Skeletal muscle cell (primary cell): ENCODE measurements at places on chromosomes 7 and 10.
A peak's percentile ranks its signal among the peaks of the same experiment; 100 is the strongest.

DNA sequence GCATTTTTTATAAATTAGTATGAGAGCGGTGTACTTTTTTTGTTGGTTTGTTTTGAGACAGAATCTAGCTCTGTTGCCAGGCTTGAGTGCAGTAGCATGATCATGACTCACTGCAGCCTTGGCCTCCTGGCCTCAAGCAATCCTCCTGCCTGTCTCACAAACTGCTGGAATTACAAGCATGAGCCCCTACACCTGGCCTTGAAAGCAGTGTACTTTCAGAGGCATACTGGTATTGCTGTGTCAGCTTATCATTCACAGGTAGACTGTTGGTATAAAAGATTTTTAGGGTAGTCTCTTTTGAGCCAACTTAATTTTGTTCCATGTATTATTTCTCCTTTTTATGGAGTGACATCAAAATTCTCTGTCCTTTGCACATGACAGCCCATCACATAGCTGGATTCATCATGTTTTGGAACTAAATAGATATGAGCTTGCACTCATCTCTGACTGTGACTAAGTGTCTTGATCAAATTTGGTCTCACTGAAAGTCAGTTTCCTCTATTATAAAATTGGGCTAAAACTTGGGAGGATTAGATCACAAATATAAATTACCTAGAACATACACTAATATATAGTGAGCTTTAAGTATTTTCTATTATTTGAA is 12.4 kb downstream of the GNAT3 start:
- peak; percentile 73 for DNase-seq

- DNase-seq, result no peak
Observed at GRCh38 chr7:100107125-100107737, 5.8 kb downstream of the AP4M1 start.

DNA sequence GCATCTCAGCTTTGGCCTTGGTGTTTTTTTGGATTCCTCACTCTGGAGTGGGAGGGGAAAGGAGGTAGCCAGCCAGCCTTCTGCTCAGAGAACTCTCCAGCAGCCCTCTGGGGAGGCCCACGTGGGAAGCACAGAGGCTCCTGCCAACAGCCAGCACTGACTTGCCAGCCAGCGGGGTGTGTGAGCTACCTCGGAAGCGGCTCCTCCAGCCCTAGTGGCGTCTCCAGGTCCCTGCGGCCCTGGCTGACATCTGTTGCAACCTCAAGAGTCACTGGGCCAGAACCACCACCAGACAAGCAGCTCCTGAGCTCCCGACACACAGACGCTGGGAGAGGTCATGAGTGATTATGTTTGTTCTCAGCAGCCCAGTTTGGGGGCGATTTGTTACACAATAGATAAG is 180.2 kb upstream of the FZD8 start:
- peak; percentile 75 for DNase-seq

DNA sequence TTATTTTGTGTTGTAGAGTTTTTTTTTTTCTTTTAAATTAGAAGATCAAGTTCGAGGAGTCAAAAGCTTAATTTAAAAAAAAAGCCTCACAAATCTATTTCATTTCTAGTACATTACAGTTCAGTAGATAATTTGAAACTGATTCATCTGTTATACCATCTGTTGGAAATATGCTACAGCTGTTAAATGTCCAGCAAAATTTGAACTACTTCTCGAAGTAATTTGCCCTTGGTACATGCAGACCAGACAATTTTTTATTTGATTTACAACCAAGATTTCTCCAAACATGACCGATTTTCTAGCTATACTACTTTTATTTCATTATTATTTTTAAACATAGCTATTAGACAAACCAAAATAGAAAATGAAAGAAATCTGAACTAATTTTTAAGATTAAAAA is 647.9 kb downstream of the CNTNAP2 start:
- no peak for DNase-seq

- peak; percentile 32 for DNase-seq
Observed at GRCh38 chr7:150753826-150754603, 16.8 kb downstream of the GIMAP5 start.

DNA sequence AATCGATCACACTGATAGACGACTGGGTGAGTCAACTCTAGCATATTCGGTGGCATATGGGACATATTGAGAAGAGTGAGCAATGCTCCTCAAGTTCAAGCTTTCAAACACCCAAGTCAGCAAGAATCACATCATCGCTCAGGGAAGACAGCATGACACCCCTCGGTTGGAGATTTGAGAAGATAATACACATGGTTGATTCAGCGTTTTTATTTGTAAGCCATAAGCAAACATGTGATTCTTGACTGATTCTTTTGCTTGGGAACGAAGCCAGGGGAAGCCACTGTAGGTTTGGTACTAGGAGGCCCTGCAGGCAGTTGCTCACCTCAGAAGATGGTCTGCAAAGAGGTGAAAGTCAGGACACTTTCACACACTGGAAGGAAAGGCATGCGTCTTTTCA is 12.6 kb downstream of the UCMA start:
- no peak for DNase-seq

GRCh38 chr10:70943249-70943648 is 54.9 kb upstream of the PCBD1 start:
- no peak for DNase-seq

DNA sequence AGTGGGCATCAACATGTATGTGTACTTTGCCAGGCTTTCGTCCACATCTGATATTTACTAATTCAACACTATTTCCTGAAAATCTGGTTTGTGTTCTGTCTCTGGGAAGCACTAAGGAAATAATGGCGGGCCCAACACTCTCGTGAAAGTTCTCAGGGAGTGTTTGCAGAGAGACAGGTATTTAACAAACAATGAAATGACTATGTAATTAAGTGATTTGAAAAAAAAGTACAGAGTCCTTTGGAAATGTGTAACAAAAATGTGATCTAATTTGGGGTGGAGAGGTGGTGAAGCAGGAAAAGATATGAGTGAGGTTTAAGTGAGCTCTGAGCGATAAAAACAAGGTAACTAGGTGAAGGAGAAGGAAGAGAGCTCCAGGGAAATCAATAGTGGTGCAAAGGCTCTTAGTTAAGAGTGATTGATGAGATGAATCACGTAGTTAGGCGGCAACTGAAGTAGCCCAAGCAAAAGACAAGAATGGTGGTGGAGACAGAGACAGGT is 95.3 kb upstream of the DNAJB12 start:
- no peak for DNase-seq

- no peak for DNase-seq
Observed at GRCh38 chr7:29314148-29314547, 119.6 kb downstream of the CHN2 start.

DNA sequence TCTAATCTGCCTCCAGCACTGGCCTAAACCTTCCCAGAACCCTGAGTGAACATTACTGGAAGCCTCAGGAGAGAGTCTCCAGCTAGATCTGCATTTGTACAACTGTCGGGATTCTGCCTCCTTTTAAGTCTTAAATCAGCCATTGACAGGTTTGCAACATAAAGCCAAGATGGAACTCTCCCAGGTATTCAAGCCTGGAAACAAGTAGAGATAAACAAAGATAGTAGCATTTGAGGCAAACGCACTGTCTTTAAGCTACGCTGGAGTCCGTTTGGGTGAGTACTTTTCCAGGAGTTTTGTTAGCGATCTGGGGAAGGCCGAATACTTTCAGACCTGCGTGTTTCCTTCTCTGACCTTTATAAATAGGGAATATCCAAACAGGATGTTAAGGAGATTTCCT is 317.2 kb upstream of the FZD8 start:
- no peak for DNase-seq

DNA sequence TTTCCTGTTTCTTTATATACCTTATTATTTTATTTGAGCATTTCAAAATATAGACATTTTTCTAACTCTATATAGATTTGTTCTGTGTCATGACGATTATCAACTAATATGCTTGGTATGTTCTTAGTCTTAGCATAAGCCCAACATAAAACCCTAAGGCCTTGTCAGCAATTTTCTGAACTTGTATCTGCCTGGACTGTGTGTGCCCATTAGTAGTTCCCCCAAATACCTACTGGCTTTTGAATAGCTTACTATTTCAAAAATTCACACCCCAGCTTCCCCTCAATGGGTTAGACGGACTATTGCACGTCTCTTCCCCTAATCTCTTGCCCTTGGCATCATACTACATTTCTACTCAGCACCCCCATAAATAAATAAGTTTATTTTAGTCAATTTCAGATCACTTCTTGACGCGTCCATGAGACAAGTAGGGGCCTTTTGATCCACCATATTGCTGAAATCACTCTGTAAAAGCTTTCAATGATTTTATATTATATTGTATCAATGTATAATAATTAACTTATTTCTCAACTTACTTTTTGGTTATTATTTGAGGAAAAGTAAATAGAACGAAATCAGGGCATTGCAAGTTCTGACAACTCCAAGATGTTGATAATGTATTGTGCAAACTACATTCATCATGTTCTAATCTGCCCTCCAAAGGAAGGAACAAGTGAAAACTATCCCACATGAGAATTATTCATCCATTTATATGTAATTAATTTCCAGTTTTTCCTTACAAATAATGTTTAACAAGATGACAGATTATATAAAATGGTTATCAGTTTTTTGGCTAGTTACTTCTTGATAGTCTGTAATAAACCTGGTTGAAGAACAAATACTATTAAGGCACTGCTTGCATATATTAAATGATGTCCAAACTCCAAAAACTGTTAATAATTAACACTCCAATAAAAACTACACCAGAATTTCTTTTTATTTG is 1.1 kb upstream of the AKR1C3 start:
- DNase-seq, result no peak

DNA sequence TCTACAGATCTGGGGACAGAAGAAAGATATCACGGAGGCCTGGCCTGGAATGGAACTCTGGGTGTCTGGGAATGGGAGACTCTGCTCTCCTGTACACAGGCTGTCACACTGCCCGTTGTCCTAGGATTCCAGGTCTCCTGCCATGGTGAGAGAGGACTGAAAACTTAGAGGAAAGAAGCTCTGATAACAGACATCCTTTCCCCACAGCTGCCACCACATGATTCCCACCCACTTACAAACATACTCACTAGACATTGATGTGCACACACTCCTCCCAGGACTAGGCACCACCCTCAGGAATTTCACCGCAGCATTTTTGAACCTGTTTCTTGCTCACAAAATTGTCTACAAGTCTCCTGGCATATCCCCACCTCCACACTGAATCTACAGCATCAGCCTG is 5.7 kb downstream of the ZNF92 start:
- no peak for DNase-seq

GRCh38 chr10:98293550-98294269 is 25.7 kb upstream of the LOXL4 start:
- DNase-seq, result no peak

DNA sequence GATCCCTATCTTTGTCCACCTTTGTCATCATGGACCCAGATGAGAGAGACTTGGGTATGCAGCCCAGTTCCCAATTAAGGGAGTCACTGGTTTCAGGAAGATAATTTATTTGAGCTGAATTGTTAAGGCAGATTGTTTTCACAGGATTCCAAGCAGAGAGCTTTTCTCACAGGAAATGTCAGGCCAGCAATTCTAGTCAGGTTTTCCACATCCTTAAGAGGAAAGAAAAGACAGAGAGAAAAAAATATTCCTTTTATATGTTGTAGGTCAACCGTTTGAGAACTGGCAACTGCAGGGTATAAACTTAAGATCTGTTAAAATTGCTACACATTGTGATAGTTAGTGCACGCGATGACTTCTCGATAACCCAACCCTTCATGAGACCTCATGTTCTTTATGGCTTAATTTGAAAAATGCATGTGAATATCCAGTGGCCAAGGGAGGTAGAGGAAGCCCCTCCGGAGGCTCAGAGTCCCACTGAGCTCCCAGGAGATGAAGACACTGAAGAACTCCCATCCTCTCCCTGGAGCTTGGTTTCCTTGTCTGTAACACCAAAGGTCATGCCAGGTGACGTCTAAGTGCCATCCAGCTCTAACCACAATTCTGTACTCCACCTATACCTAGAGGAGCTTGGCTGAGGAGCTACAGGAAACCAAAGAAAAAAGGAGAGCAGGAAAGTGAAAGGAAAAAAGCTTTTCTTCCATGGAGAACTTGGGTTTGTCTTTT is 45.6 kb downstream of the MINDY4 start:
- DNase-seq, result no peak
